ENCODE measurements at places on chromosomes 16 and 17. TPM values are rescaled to one million over a fixed set of nuclear protein-coding genes. Genes with fewer than 3 reads are reported as not detected.

DNA sequence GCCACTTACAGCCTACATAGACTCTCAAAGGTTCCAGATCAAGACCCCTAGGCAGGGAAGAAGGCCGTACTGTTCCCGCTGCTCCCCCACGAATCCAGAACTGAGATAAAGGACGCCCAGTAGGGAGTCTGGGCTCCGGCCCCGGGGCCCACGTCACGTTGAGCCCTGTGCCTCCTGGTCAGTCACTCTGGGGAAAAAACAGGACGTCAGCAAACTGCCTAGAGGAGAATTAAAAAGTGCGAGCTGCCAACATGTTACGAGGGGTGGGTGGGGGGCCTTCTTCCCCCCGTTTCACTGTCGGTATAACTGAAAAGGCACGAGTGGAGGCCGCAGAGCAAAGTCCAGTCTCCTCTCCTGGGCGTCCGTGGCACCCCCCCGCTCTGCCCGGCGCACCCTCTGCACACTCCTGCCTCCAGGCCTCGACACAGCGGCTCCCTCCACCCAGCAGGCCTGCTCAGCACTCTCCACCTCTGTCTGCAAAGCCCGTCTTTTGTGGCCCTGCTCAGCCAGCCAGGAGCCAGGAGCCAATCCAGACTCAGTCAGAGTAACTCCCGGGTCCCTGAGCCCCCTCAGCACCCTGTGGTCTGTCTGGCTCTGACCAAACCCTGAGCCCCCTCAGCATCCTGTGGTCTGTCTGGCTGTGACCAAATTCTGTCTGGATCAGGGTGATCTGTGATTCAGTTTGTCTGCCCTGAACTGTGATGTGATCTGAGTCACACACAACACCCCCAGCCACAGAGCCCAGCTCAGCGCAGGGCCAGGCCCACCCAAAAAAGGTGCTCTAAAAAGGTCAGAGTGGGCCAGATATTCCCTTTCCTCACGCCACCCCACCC lies 6.2 kb downstream of the ITGAE start:
- H3K27me3 ChIP-seq: no peaks in the 10 kb centered on the region
- no peaks in the 10 kb centered on the region for H3K36me3 ChIP-seq
- H3K27ac ChIP-seq: no peak overlapping the region
- H3K4me1 ChIP-seq: no peaks in the 10 kb centered on the region
- H3K4me3 ChIP-seq: no peak overlapping the region
- no peak for DNase-seq

- no peaks in the 10 kb centered on the region for H3K36me3 ChIP-seq
- no peaks in the 10 kb centered on the region for H3K27me3 ChIP-seq
- no peak overlapping the region for H3K4me3 ChIP-seq
Observed at GRCh38 chr16:24344784-24345183, 88.6 kb downstream of the CACNG3 start.

Gene CHST4
- total RNA-seq: not detected

Gene CD300H
- total RNA-seq: not detected

DNA sequence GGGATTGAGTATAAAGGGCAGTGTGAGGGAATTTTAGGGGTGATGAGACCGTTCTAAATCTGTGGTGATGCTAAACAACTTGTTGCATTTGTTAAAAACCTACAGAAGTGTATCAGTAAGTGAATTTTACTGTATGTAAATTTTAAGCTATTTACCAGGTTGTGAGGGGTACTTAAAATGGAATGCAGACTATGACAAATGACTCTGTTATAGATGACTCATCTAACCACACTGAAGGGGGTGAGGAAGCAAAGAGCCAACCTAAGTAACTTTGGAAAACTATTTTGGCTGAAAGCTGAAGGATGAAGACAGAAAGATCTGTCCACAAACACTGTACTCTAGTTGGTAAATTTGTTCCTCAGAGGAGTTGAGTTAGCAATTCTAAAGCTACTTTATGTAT lies 5.3 kb upstream of the MKS1 start:
- H3K27ac ChIP-seq: no peak overlapping the region
- no peaks in the 10 kb centered on the region for H3K4me1 ChIP-seq
- H3K4me3 ChIP-seq: no peak overlapping the region
- no peaks in the 10 kb centered on the region for H3K27me3 ChIP-seq
- H3K36me3 ChIP-seq: no peaks in the 10 kb centered on the region

DNA sequence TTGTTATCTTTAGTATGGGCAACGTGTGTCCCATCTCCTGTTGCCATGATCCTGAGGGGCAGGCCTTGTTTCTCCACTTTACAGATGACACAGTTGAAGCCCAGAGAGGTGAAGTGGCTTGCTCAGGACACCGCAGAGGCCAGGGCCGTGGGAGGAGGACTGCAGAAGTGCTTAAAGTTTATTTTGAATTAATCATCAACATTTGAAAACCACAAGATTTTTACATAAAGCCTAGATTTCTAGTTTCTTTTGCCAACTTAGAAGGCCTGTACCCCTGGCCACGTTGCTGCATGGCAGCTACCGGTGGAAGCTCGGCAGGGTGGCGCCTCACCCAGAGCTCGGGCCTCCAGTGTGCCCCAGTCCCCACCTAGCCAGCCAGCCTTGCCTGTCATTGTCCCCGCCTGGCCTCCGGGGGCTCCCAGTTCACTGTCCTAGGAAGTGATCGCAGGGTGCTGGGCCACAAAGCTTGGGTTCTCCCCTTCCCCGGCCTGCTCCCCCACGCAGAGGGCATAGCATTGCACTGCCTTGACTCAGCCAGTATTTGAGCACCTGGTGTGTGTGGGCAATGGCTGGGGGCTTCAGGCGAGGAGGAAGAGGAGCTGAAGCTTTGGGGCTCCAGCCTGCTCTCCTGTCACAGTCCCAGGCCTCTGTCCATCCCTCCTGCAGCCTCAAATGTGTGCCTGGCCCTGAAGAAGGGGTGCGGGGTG lies 14.8 kb upstream of the ADCY7 start:
- no peak overlapping the region for H3K4me3 ChIP-seq
- no peak overlapping the region for H3K27ac ChIP-seq
- no peaks in the 10 kb centered on the region for H3K27me3 ChIP-seq
- H3K36me3 ChIP-seq: no peaks in the 10 kb centered on the region
- DNase-seq: peak; percentile 23

DNA sequence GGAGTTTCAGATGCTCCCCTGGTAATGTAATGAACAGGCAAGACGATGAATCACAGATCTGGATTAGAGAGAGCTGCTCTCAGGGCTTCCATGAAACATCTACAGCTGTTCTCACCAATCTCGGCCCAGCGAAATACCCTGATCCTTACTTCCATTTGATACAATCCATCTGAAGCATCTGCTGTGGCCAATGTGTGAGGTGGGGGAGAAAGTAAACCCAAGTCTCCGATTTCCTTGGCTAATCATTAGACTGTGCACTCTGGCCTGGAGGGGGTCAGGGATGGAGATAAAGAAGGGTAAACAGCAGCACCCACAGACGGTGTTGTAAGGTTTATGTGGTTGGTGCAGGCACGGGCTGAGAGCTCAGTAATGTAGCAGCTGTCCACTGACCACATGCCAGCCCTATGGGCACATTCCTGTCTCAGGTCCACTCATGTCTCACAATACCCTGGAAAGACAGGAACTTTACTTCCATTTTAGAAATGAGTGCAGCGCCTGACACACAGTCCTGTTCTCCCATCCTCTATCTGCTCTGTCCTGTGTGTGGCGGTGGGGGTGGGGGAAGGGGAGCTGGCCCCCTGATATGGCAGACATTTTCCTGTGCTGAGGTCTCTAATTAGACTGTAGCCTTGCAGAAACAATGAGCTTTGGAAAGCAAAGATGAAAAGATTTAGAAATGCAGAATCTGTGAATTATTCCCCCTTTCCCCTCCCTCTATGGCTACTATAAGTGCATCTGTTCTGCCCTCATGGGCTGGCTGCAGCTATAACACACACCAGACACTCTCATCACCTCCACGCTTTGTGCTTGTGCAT lies 48.3 kb upstream of the ERN1 start:
- no peak overlapping the region for H3K4me3 ChIP-seq
- no peaks in the 10 kb centered on the region for H3K27me3 ChIP-seq
- no peaks in the 10 kb centered on the region for H3K36me3 ChIP-seq
- DNase-seq: no peak
- peaks cover 36% of the 10 kb centered on the region for H3K4me1 ChIP-seq

GRCh38 chr16:66155933-66156332 lies 210.6 kb upstream of the CDH5 start:
- no peaks in the 10 kb centered on the region for H3K27me3 ChIP-seq
- H3K4me3 ChIP-seq: no peak overlapping the region

GRCh38 chr17:57284984-57285646 lies 28.8 kb downstream of the MSI2 start:
- H3K27ac ChIP-seq: no peak overlapping the region
- H3K36me3 ChIP-seq: no peaks in the 10 kb centered on the region
- no peak overlapping the region for H3K4me3 ChIP-seq
- no peaks in the 10 kb centered on the region for H3K27me3 ChIP-seq
- peaks cover 13% of the 10 kb centered on the region for H3K4me1 ChIP-seq

Gene TMEM92
- total RNA-seq: not detected

Data from thyroid gland (tissue), 4 donors.